ENCODE measurements at places on chromosomes 12 and 14.

DNA sequence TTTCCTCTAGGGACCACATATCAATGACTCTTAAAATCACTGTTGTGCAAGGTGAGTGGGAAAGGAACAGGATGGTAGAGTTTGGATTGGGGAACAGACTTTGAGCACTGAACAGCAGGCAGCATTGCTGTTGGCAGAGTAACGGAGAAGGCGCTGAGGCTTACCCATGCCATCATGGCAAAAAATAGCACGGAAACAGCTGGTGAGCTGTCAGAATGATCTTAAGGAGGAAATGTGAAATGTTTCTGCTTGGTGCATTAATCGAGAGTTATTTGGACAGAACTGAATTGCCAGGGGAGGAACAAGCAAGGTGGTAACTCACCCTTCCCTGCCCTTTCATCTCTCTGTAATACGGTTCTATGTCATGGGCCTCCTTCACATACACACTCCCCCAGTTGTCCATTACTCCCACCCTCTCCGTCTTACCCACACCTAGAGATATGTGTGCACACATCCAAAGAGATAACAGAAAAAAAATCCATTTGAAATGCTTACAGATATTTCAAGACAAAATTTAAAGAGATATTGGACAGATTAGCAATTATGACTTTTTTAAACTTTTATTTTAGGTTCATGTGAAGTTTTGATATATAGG is 572.5 kb downstream of the DIO2 start:
- no peak for DNase-seq

DNA sequence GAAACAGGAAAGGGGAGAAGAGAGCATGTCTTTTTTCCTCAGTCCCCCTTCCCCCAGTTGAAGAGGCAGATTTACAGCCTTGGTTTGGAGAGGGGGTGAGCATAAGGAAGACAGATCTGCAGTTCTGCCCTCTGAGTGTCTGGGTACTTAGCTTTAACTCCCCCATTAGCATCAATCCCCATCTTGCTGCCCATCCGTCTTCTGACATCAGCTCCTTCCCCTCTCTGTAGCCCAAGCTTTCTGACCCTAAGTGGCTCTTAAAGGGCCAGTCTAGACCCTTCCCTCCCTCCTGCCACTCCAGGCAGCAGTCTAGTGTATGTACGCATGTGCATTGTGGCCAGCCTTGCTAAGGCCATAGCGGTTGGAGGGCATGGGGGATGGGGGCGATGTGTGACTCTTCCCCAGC is 7.3 kb downstream of the GPR84 start:
- DNase-seq, result no peak

GRCh38 chr12:50845021-50845647 is 2.4 kb downstream of the TMPRSS12 start:
- no peak for DNase-seq

DNA sequence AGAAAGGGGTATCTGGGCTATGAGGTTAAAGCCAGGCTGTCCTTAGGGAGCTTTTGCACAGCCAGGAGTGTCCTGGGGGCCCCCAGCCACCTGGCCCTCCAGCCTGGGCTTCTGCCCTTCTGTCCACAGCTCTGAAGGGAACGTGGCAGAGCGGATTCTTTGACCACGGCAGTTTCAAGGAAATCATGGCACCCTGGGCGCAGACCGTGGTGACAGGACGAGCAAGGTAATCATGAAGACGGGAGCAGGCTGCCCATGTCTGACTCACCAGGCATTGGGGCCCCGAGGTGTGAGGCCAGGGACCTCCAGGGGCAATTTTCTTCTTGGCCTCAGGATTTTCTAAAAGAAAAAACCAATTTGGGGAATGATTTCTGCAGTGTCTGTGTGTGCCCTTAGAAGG is 53.1 kb downstream of the FOXN4 start:
- no peak for DNase-seq

- DNase-seq, result no peak
Observed at GRCh38 chr12:43306066-43306465, 245.9 kb downstream of the ADAMTS20 start.

- peak; percentile 79 for DNase-seq
Observed at GRCh38 chr12:106147956-106148355, 9.2 kb upstream of the NUAK1 start.

DNA sequence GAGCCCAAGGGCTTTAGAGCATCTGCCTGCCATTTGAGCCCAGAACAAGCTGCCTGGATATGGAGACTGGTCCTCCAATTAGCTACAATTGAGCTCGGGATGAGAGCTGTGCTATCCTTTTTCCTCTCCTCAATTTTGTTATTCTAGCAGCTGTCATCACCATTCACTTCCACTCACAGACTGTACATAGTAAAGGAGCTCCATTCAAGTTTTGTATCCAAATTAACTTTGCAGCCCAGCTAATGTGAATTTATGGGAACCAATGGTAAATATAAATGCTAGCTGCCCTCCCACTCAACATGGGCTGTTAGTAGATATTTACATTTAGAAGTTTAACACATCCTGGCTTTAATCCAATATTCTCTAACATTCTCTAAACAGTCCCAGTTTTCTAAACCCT is 44.6 kb downstream of the BMP4 start:
- DNase-seq, result no peak

DNA sequence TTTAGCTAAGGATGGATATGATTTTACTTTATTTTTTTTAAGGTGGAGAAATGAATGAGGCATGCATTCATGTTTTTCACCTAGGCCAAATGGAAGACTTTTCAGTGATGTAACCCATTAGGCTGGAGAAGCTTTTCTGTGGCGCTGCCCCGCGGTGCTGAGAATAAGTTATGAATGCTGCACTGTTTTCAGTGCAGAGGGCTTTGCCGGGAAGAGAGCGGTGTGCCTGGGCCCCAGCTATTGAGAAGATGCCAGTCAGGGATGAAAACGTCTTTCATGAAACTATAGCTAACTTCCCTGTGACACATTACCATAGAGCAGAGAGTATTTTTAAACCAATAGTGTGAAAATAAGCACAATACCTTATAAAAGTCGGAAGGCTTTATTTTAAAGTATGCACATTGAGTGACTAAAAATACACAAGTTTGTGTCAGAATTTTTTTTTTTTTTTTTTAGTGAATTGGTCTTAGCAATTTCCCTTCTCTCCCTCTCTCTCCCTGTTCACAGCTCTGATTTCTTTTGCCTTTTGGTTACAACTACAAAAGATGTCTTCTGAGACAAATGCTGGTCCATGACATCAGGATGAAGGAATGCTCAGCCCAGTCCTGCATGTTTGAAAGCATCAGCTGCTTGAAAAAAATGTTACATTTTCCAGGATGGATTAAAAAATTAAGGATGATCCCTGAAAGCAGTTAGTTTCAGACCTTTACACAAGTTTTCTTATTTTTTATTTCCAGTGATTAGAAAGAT is 48.3 kb downstream of the NPAS3 start:
- DNase-seq, result peak; percentile 95

- DNase-seq, result no peak
Observed at GRCh38 chr14:67837011-67837624, 17.5 kb downstream of the RAD51B start.

GRCh38 chr12:81078469-81079196 is 754 bp downstream of the ACSS3 start:
- DNase-seq, result no peak

- DNase-seq, result no peak
Observed at GRCh38 chr14:61102549-61103466, 121.8 kb downstream of the SLC38A6 start.

DNA sequence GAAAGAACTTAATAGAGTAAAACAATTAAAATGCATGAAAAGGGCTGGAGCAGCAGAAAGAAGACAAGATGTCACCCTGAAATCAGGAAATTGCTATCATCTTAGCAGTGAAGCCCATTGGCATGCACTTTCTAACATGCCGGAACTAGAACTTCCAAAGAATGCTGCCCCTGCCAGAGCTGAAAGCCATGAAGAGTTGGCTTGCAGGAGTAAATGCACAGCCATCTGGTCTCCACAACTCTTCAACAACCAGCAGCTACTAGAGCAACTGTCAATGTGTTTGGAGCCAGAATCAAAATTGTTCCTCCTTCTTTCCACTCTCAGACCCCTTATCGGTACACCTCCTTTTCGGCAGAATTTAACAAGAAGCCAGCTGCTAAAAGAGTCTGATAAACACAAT is 414.1 kb downstream of the KCNH5 start:
- no peak for DNase-seq

DNA sequence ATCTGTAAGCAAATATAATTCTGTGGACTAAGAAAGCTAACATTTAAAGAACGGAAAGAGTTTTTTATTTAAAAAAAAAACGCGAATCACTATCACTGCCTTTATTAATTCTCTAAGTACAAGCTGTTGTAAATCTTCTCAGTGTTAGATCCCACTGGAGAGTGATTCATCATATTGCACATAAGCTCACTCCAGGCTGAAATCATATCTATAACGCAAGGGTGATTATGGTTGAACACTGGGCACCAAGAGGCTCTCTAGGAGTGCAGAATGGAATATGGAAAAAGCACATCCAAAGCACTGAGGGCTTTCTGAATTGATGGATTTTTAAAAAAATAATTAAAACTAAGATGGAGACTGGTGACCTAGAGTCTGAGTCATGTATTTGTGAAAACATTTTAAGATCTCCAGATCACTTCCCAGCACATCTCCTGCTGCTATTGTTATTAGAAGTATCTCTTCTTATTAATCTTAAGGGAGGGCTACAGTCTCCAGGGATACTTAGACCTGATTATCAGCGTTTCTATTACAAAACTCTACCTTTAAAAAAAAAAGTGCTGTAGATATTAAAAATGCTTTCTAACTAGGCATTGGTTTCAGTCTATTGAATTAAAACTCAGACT is 1106.8 kb downstream of the AACS start:
- DNase-seq, result no peak

GRCh38 chr12:38889297-38889815 is 16.0 kb downstream of the CPNE8 start:
- no peak for DNase-seq

GRCh38 chr14:77459072-77459723 is 1.3 kb downstream of the AHSA1 start:
- peak; percentile 78 for DNase-seq

- DNase-seq, result no peak
Observed at GRCh38 chr14:99156090-99156425, 115.9 kb downstream of the BCL11B start.

DNA sequence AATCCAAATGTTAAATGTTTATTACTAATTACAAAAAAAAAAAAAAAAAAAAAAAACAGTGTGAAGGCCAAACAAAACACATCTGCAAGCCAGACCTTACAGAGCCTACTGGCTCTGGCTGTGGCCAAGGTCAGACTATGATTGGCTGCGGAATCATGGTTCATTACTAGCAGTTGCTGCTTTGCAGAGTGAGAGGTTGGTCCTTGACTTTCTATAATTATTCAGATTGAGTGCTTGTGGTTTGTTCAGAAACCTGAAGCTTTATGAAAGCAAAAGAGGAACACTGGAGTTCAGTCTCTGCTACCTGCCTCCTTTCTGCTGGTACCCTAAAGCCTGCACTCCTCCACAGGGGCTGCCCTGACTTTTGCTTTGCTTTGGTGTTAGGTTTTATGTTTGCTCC is 550.9 kb downstream of the BCL11B start:
- no peak for DNase-seq

GRCh38 chr14:36661506-36662257 is at the start of gene PAX9:
Gene PAX9, plus strand, starts transcription at chr14:36661860. Its CDS starts 230 bp downstream, at chr14:36662090.
- DNase-seq, result peak; percentile 26

DNA sequence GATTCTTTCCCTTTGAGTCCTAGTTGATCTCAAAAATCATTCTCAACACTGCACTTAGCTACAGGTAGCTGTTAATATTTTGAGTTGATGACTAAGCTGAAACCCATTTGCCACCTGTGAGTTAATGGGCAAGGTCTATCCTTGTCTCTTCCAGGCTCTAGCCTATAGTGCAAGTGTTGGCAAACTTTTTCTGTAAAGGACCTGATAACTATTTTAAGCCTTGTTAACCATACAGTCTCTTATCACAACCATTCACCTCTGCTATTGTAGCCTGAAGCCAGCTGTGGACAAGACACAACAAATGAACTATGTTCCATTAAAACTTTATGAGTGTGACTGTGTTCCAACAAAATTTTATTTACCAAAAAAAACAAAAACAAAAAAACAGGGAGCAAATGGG is 19.4 kb downstream of the RAP1B start:
- no peak for DNase-seq

DNA sequence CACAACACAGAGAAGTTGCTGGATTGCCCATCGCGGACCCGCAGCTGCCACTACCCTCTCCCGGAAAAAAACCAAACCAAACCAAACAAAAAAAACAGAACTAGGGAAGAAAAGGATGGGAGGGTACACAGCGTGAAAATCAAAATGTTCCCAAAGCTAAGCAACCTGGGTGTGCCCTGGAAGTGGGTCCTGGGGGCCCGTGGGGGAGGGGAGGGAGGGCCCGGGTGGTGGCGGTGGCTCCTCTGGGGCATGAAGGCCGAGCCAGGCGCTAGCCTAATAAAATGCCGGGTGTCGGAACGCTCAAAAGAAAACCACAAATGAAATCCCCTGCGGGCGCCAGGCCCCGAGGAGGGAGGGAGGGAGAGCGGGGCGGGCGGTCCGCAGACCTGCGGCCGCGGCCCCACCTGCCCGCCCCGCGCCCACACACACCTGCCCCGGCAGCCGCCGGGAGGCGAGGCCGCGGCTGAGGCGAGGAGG is 787 bp downstream of the HECTD4 start:
- DNase-seq, result no peak

DNA sequence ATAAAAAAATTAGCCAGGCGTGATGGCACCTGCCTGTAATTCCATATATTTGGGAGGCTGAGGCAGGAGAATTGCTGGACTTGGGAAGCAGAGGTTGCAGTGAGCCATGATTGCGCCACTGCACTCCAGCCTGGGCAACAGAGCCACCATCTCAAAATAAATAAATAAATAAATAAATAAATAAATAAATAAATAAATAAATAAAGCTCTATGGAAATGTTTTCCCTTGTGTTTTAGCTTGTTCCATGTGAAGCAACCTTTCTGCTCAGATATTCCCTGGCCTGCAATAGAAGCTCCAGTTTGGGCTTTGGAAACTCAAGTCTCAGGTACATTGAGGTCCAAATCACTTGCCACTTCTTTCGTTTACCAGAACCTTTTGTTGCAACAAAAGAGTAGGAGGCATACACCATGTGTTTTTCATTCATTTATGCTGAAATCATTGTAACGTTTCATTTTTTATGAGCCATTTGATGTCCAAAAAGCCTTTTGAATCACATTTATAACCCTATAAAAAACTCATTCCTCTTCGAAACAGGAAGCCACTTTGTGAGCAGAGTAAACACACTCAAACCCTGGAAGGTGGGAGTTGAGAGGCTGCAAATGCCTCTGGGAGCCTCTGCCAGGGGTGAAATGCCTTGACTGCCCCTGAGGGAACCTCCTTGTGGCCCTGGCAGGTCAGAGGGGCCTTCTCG is 376.6 kb upstream of the TBX3 start:
- DNase-seq, result no peak

Data from globus pallidus (tissue), 1 donor.